Breast epithelium (tissue), 4 donors: ENCODE measurements at places on chromosomes 2 and 18.

- no peaks in the 10 kb centered on the region for H3K27me3 ChIP-seq
- H3K36me3 ChIP-seq, result no peaks in the 10 kb centered on the region
- H3K4me1 ChIP-seq, result peaks cover 5% of the 10 kb centered on the region
- no peak for DNase-seq
Observed at GRCh38 chr18:36376361-36376760, 78.8 kb downstream of the FHOD3 start.

- no peaks in the 10 kb centered on the region for H3K27me3 ChIP-seq
- DNase-seq, result no peak
- no peak overlapping the region for H3K27ac ChIP-seq
- no peaks in the 10 kb centered on the region for H3K36me3 ChIP-seq
- H3K4me3 ChIP-seq, result no peak overlapping the region
Observed at GRCh38 chr18:61595615-61596251, 262.5 kb downstream of the CDH20 start.

GRCh38 chr2:240794178-240794721, 25.8 kb downstream of the KIF1A start:
- H3K27me3 ChIP-seq, result peaks cover 31% of the 10 kb centered on the region
- no peaks in the 10 kb centered on the region for H3K4me1 ChIP-seq

- H3K27ac ChIP-seq, result no peak overlapping the region
- H3K36me3 ChIP-seq, result no peaks in the 10 kb centered on the region
- H3K27me3 ChIP-seq, result no peaks in the 10 kb centered on the region
- H3K4me1 ChIP-seq, result no peaks in the 10 kb centered on the region
- no peak overlapping the region for H3K4me3 ChIP-seq
- DNase-seq, result no peak
Observed at GRCh38 chr2:64913357-64913869, 75.8 kb upstream of the SLC1A4 start.
